ENCODE measurements at places on chromosomes 2 and 18.
A peak's percentile ranks its signal among the peaks of the same experiment; 100 is the strongest.

DNA sequence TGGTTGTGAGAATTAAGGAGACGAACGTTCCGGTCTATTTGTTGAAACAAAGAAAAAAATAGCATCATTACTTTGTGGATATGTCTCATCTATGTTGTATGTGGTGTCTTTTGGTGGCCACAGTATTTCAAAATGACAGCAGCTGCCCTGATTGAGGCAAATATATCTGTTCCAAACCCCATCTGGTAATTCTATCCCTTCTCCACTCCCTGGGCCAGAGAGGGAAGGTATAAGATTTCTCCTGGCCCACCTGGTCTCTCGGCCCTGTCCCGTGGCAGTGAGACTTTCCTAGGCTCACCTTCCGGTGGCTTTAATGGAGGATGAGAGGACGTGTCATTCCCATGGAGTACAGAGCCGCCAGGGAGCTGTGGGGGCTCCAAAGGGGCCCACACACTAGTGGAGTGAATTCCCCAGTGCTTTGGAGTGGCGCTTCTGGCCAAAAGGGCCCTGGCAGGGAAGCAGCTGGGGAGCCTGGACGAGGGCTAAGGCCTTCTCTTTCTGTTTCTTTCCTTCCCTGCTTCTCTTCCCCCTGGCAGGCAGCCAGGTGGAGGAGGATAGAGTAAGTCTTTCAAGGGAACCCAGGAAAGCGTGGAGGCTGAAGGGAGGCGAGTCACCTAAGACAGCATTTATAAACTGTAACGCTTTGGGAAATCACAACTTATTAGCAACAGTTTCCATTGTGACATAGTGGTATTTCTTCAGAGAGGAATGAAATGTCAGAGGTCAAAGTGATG is 5.6 kb downstream of the FOSL2 start:
- no peak for DNase-seq

DNA sequence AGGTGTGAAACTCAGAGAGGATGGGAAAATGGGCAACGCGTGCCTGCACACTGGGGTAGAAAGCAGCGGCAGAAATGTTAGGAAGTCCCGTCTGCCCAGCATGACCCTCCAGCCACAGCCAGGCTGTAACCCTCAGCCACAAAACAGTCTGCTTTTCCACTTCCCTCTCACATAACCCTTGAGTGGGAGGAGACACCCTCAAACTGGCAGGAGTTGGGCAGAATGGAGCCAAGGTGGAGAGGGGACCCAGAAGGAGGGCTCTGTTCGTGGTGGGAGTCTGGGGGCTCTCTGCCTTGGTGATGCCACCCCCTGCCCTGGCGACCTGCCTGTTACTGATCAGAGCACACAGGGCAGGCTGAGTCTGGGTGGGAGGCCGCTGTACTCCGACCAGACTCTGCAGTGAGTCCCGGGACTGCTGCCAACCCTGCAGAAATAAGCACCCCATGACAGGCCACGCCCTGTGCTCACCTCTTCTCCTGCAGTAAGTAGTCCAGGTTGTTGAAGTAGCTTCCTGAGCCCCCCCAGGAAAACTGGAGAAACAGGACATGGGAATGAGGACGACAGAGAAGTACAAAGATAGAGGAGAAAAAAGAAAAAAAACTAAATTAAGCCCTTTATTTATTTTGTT is 16.0 kb downstream of the FAM178B start:
- DNase-seq, result peak; percentile 85

DNA sequence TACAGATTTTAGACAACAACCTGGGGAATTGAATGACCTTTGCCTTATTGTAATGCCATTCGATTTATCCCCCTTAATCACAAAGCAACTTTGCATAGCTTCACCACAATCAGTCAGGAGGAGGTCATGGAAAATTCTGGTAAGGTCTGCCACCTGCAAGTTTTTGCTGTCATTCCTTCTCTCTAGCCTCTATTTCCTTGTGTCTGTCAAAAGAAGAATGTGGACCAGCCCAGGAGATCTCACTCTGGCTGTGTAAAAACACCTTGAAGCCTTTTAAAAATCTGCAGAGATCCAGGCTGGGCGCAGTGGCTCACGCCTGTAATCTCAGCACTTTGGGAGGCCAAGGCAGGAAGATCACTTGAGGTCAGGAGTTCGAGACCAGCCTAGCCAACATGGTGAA is 74.1 kb upstream of the BZW1 start:
- no peak for DNase-seq

- no peak for DNase-seq
Measured at GRCh38 chr2:208638059-208638458, 231.5 kb downstream of the PTH2R start.

Data from mucosa of descending colon (tissue), 3 donors.